ENCODE measurements at places on chromosomes 13 and 19.
A peak's percentile ranks its signal among the peaks of the same experiment; 100 is the strongest.

DNA sequence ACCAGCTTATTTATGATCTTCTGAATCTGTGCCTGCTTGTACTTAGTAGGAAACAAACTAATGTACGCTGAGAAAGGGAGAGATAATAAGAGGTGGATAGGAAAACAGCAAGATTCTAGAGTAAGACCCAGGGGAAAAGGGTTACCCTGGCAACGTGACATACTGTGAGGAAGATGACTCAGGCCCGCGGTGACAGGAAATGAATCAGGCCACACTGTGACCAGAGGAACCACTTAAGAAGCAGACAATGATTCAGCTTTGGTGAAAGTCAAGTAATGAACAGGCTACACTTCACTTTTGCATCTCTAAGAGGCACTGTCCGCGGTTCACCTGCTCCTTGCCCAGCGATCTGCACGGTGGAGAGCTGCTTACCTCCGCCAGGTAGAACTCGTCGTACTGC, 158.2 kb downstream of the NALCN start:
- DNase-seq, result no peak

DNA sequence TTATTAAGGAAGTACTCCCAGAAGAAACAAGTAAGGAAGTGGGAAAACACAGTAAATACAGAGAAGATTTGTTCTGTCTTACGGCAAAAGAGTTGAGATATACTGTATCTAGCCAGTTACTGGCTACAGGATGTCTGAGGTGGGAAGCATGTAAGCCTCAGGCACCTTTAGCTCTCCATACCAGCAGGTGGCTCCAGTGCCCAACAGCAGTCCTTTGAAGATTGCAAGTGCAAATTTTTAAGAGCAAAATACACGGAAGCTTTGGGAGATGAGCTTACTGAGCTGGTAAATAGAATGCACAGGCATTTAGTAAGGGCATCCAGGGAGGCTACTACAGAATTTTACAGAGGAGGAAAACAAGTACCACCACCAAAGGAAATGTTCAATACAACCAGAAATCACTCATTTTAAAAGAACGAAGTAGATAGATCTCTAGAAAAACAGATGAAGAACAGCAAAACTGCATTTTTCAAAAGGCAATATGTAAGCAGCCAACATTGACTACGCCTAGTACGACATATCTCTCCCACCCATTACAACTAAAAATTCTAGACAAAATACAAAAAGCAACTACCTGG, 57.9 kb upstream of the VSTM2B start:
- peak; percentile 78 for DNase-seq

DNA sequence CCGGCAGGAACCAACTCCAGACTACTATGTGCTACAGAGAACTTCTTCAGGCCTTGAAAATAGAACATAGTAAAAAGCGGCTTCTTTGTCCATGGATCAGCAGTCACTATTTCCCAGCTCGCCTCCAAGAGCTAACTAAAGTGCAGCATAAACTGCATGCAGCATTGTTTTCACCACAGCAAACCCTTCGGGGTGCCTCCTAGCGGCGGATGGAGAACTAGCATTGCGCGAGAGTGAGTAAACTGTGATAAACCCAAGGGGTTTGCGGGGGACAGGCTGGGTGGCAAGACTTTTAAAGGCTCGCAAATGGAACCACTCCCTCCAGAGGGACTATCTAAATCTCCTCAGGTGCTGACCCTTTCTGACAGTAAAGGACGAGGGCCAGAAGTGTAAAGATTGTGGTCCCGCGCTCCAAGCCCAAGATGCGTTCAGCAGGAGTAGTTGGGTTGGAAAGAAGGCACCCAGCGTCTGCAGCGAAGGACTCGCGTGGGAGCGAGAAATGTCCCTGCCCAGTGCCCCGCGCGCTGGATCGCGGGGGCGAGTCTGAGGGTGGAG, 21.5 kb upstream of the SGCG start:
- no peak for DNase-seq

- DNase-seq, result no peak
Measured at GRCh38 chr13:63408331-63409189, 1992.9 kb upstream of the PCDH20 start.

- DNase-seq, result no peak
Measured at GRCh38 chr13:69283837-69284236, 823.8 kb upstream of the ATXN8OS start.

DNA sequence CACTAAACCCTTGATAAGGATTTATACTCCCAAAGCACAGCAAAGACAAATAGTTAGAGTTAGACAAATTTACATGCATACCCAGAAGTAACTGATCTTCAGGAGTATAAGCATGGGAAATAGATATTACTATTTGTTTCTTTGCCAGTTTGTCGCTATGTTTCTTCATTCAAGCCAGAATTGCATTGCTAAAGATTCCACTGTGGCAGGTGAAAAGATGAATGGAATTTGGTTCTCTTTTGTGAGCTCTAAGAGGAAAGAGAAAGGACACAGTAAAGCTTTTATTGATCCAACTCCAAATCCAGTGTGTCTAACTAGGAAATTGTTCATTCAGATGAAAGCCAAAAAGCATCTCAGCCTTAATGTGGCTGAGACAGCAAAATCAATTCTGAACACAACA, 292.3 kb upstream of the SPRY2 start:
- no peak for DNase-seq

DNA sequence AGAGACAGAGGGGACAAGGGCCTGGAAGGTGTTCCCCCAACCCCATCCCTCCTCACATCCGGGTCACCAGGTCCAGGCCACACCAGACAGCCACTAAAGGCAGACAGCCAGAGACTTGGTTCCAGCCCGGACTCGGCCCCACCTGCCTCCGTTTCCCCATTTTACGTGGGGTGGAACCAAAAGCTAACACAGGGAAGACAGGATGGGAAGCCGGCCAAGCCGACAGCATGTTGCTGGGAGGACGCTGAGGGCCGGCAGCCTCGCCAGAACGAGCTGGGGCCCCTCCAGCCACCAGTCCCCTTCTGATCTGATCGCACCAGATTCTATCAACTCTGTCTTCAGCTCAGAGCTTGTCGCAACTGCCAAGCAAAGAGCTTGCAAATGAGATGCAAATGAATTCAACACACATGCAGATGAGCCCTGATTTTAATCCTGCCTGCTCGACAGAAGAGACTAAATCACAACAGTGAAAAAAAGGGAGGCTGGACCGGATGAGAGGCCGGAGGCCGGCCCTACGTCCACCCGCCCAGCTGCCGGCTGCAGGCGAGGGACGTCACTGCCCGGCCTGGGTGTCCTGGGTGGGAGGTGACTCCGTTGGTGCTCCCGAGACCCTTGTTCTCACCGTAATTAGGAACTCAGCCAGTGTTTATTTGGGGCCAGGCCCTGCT, 17.5 kb upstream of the SHC2 start:
- DNase-seq, result no peak

DNA sequence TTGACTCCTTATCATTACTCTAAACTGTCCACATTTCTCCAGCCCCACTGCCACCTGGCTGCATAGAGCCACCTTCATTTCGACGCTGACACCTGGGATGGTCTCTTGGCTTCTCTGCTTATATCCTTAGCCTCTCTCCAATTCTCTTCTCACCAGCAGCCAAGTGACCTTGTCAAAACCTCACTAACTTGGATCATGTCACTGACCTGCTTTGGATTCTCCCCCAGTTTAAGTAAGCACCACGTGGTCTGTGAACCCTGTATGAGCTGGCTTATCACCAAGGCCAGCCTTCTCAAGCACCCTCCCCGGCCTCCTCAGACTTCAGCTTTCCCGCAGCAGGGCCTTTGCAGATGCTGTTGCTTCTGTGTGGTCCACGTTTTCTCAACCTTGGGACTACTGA, 12.3 kb upstream of the GGACT start:
- DNase-seq, result no peak

GRCh38 chr19:1725100-1726064, 27.9 kb upstream of the ONECUT3 start:
- DNase-seq, result peak; percentile 69

GRCh38 chr19:49679771-49680413, 2.8 kb downstream of the PRMT1 start:
- DNase-seq, result no peak

DNA sequence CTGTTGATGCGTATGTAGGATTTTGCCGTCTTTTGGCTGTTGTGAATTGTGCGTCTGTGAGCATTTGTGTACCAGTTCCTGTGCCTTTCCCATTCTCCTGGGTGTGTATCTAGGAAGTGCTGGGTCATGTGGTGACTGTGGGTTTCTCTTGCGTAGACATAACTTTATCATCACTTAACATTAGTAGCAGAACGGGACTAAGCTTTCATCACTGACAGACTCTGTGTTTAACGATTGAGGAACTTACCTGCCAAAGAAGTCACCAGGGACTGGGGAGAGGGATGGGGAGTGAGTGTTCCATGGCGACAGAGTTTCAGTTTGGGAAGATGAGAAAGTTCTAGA, 15.0 kb downstream of the FZR1 start:
- no peak for DNase-seq

GRCh38 chr13:113109151-113110047, 3.8 kb downstream of the F7 start:
- DNase-seq, result no peak

- DNase-seq, result no peak
Measured at GRCh38 chr13:49098198-49098597, 121.9 kb upstream of the MLNR start.

DNA sequence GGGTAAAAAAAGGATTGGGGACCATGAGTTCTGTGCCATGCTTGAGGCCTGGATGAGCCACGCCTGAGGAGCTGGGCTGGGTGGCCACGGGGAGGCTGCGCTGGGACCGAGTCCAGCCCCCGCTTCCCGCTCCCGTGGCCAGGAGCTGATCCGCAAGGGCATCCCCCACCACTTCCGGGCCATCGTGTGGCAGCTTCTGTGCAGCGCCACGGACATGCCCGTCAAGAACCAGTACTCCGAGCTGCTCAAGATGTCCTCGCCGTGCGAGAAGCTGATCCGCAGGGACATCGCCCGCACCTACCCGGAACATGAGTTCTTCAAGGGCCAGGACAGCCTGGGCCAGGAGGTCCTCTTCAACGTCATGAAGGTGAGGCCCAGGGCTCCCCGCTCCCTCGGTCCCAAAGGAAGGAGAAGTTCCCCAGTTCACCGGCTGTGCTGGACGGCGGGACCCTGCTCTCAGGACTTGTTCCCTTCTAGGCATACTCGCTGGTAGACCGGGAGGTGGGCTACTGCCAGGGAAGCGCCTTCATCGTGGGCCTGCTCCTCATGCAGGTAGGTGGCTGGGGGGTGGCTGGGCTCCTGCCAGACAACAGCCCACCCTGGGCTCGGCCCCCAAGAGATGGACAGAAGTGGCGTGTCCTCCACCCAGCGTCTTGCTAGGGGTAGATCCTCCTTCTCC, 18.9 kb downstream of the EVI5L start:
- DNase-seq, result no peak

DNA sequence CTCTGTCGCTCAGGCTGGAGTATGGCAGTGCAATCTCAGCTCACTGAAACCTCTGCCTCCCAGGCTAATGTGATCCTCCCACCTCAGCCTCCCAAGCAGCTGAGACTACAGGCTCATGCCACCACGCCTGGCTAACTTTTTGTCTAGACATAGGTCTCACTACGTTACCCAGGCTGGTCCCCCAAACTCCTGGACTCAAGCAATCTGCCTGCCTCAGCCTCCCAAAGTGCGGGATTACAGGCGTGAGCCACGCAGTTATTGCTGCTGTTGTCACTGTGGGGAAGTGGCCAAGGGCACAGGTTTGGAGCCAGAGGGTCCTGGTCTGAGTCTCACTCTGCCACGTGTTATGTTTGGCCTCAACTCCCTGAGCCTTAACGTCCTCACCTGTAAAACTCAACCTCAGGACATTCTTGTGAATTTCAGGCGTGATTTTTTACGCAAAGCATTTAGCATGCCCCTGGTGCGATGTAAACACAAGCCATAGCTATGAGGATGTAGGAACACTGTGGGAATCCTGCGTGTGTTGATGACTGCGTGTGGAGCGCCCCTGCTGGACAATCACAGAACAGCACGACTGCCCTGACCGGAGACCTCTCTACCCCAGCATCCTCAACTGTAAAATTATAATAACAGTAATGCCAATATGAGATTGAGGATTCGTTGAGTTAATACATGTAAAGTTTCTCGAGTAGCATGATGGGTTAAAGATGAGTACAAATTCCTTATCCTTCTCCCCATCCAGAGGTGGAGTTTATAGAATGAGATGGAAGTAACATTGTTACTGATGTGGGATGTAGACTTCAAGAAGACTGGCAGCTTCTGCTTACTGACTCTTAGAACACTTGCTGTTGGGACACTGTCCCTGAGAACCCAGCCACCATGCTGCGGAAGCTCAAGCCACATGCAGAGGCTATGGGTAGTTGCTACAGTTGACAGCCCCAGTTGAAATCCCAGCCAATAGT, 41.8 kb upstream of the PNMA8B start:
- peak; percentile 38 for DNase-seq

DNA sequence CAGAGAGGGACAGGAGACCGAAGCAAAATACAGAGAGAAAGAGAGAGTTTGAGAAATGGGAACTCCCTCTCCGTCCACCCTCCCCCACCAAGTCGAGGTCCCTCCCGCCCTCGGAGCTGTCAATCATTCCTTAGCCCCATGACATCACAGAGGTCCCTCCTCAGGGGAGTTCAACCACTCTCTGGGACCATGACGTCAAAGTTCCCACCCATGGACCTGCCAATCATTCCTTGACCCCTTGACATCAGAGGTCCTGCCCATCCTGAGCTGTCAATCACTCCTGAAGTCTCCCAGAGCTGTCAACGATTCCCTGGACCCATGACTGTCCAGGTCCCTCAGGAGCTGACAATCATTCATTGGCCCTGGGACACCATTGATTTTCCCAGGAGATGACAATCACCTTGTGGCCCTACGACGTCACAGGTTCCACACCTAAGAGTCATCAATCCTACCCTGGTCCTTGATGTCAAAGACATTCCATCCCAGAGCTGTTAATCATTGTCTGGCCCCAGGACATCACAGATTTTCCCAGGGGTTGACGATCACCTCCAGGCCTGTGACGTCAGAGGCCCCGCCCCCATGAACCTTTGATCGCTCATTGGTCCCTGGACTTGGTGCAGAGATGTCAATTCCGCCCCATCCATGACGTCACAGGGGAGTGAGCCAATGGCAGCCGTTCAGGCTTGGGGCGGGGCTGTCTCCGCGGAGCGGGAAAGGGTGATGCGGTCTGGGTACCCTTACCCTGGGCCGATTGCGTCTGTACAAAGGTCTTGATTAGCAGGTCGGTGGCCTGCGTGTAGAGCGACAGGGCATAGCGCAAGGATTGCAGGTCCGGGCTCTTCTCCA, 61.7 kb downstream of the COLGALT1 start:
- DNase-seq, result no peak

DNA sequence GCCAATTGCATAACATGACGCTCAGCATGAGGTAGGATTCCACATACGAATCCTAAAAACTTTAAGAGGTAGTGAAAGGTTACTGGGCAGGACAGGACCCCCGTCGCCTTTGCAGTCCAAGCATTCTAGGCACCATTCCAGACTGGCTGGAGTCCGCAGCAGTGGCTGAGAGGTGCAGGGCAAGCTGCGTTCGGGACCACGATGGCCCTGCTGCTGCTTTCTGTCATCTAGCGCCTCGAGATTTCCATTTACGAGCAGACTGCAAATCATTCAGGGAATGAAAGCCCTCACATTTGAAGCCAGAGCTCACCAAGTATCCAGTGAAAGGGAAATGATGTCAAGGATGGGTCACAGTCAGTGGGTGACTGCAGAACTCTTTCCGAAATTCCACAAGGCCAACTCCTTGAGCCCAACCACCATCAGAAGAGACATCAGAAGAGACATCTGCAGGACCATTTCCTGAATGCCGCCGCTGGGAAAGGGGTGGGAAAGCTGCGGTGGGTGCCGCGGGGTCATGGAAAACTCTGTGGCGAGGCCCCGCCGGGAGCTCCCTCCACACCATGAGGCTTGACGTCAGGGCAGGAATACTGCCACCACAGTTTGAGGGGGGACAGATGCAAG, 88.3 kb downstream of the COL4A1 start:
- DNase-seq, result no peak

- DNase-seq, result no peak
Measured at GRCh38 chr13:78299832-78300623, 303.3 kb downstream of the POU4F1 start.
